Spinal cord (tissue), 10 donors: ENCODE measurements at places on chromosomes 2 and 18. TPM values are rescaled to one million over a fixed set of nuclear protein-coding genes. Genes with fewer than 3 reads are reported as not detected.

- no peak for DNase-seq
Observed at GRCh38 chr2:37657471-37657870, 14.0 kb downstream of the CDC42EP3 start.

GRCh38 chr18:78639006-78639950, 340.3 kb upstream of the SALL3 start:
- peak; percentile 15 for DNase-seq

Gene TMEM127
- 21.2 TPM for total RNA-seq

DNA sequence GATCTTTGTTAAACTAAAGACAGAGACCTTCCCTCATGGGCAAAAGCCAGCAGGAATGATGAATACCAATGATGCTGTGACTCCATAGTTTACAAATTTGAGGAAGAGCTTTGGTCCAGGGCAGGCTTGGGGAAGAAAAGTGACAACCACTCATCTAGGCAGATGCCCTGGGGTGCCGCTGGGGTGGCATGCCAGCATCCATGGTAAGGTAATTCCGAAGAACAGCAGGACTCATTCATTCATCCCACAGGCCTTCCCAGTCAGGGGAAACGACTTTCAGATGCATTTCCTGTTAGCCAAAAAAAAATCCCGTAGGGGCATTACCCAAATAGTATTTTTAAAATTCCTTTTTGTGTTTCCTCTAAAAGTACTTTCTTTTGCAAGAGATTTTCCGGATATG, 180.7 kb upstream of the SERPINE2 start:
- DNase-seq = no peak

Gene CSRNP3
- total RNA-seq = 32.7 TPM

GRCh38 chr2:145290986-145291385, 771.1 kb upstream of the ZEB2 start:
- DNase-seq = no peak

Gene CGREF1
- 19.0 TPM for total RNA-seq

Gene IL36RN
- total RNA-seq = not detected

Gene POTEC
- total RNA-seq = not detected

- no peak for DNase-seq
Observed at GRCh38 chr18:49322765-49323490, 137.5 kb downstream of the DYM start.

GRCh38 chr18:43279015-43279744, 1.9 kb upstream of the SYT4 start:
- peak; percentile 70 for DNase-seq

GRCh38 chr2:81395746-81396145, 1091.2 kb upstream of the LRRTM1 start:
- DNase-seq = no peak

GRCh38 chr2:219261024-219261855, 7.5 kb upstream of the TUBA4A start:
- no peak for DNase-seq

Gene FNDC4
- 42.5 TPM for total RNA-seq

DNA sequence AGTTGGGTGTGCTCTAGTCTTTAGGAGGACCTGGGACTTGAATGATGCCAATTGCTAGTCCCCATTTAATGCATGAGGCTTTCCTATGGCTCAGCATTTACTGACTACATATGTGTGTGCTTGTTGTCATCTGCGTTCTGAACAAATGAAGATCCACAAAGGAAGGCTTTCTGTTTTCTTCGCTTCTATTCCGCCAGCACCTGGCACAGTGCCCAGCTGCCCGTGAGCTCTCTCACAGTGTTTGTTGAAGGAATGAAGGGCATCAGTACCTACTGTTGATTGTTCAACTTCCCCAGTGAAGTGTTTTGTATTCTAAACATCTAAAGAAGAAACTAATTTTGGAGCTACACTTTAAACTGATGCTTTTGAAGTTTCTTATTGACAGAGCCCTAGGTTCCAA, 122.4 kb upstream of the LINC00305 start:
- peak; percentile 46 for DNase-seq
